LHCN-M2 (cell line): ENCODE measurements at places on chromosomes 1 and 21. TPM values are rescaled to one million over a fixed set of nuclear protein-coding genes. Genes with fewer than 3 reads are reported as not detected.

Gene RAB42
- total RNA-seq = 1.6 and 3.0 TPM in 2 replicates

Gene NBPF26
- total RNA-seq = 31.9 and 37.0 TPM in 2 replicates

Gene REN
- total RNA-seq = not detected in 2 replicates

Gene AIRE
- not detected in 2 replicates for total RNA-seq

Gene TCHHL1
- total RNA-seq = not detected in 2 replicates

Gene S100A11
- total RNA-seq = 388 and 454 TPM in 2 replicates

Gene CR1
- total RNA-seq = not detected in 2 replicates

DNA sequence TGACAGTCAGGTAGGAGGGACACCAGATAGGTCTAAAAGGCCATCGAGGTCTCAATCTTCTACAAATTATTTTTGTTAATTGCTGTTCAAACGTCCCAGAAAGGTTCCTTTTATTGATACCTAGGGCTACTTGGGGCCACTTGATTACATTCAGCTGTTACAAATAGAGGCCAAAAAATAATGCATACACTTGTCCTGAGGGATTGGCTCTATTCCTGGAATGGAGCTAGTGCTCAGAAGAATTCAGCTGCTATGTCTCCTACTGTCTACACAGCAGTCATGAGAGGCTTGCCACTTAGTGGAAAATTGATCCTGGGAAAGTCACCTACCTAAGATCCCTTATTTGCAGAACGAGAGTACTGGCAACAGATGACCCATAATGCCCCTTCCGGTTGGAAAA is 498.3 kb downstream of the ADGRL2 start:
- no peak for DNase-seq

DNA sequence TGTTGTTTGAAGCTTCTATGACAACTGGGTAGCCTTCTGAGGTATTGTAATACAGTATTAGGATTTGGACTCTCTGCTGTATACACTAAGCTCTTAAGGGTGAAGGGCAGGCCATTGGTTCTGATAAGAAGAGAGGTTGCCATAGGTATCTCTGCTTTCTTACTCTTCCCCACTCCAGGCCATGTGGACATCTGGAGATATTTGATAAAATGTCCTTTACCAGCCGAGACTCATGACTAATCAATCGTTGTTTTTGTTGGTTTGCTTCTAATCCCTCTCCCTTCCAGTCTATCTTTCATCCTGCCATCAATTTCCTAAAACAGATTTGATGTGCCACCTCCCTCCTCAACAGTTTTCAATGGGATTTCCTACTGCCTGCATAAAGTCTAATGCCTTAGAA is 64.6 kb upstream of the WDR26 start:
- peak; percentile 59 for DNase-seq

DNA sequence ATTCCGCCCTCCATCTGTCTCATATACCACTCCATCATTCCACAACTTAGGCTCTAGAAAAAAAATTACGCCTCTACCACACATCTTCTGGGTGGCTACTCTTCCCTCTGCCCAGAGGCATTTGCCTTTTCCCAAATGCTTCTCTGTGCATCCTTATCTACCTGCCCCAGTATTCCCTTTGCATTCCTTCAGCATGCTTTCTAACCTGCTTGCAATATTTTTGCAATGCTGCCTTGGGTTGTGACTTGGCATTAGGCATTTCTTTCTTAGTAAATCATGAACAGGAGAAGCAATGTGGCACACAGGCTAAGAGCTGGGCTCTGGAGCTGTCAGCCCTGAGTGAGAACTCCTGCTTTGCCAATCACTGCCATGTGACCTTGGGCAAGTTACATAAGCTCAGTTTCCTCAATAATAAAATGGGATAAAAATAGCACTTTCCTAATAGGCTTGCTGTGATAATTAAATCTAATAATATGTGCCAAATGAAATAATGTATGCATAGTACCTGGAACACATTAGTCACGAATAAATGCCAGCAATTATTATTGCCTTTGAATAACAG is 276.0 kb downstream of the ASTN1 start:
- DNase-seq = no peak

DNA sequence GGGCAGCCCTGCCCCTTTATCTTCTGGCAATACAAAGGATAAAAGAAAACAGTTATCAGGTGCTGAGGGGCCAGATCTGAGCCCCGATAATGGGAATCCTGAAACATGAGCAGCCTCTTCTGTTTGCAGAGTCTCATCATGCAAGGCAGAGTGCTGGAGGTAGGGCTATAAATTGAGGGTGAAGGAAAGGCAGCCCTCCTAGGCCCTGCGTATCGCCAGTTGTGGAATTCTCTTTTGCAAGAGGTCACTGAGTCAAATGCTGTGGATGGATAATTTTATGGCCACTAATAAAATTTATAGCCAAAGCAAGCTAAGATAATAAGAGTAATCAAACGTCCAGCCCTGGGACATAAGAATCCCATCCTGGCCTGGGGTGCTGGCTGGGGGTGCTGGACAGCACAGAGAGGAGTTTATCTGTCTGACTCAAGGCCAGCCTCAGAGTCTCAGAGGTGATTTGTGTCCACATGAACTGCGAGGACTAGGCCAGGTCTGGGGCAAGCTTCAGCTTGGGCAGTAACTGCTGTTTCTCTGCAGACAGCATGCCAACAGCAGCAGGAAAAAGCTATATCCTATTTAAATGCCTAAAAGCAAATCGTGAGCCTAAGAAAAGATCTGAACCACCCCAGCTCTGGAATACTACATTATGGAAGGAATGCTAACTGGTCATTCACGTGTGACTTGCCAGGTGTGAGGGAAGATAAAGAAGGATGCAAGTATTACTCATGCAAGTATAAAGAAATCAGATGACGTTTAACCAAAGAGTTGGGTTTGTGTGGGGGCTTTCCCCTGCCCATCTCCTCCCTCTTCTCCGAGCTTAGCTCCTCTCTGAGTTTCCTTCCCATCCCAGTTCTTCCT is 254.8 kb downstream of the KIF26B start:
- DNase-seq = no peak

DNA sequence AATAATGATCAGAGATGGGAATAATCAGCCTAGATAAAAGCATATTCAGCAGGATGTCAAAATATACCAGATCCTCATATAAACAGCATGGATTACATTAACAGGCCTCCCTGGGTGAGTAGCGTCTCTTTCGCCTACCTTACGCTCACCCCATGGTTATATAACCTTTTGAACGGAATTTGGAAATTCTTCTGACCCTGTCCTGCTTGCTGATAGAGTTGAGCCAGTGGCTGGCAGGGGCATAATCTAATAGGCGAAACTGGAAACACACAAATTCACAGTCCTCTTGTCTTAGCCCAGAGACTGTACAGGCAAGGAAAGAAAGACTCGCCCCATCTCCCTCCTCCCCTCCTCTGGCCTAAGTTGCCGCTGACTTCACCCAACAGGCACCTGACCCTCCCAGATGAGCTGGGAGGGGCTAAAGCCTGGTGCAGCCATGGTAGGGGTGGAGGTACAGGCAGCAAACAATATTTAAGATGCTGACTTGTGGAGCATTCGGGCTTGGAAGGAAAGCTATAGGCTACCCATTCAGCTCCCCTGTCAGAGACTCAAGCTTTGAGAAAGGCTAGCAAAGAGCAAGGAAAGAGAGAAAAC is at the start of gene ANGPTL7:
Gene ANGPTL7 (plus strand): TSS at position 498 of the 594 bp plus-strand sequence. CDS start 225 bp downstream, outside the sequence.
- no peak for DNase-seq

DNA sequence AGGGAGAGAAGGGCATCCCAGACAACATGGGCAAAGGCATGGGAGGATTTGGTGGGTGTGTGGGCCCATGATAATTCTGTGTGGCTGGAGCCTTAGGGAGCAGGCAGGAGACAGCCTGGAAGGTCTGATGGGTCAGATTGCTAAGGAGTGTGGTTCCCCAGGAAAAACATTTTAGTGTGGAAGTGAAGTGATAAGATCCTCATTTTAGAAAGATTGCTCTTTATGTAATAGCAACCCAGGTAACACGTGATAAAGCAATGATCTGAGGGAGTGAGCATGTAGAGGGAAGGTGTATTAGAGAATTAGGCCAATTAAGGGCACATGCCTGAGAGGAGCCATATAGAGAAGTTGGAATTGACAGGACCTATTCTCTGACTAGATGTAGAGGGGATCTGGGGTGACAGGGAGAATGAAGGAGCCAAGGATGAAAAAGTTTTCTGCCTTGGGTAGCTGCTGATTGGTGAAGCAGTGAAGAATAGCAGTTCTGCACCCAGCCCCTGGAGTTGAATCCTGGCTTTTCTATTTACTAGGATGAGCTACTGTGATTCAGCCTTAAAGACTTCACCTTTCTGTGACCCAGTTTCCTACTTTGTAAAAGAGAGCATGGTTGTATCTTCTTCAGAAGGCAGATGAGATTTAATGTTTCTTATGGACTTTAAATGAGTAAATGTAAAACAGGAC is 18.7 kb upstream of the SLAMF6 start:
- DNase-seq = no peak

- DNase-seq = no peak
Measured at GRCh38 chr1:233782937-233783586, 121.4 kb upstream of the SLC35F3 start.

- DNase-seq = no peak
Measured at GRCh38 chr1:167916766-167917511, 3.0 kb upstream of the ADCY10 start.

GRCh38 chr1:199102239-199102638 is 463.4 kb downstream of the PTPRC start:
- no peak for DNase-seq

- DNase-seq = peak; percentile 91
Measured at GRCh38 chr1:234628089-234628488, 18.1 kb upstream of the IRF2BP2 start.

DNA sequence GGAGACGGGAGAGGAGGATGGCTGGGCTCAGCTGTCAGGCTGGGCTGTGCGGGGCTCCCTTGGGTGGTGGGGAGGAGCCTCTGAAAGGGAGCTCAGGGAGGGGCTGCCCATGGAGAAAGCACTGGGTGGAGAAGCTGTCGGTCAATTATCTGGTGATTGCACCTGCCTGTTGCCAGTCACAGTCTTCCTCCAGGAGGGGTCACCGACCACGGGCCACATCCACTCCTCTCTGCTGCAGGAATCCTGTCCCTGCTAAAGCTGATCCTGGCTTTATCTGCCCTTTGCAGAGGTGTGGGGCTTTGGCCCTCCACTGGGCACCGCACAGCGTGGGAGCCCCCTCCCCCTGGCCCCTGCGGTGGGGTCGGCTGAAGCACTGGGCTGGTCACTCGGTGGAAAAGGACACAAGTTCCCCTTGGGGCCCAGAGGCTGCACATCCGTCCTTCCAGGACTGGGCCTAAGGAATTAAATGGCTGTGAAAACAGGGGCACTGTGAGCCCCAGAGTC is 21.8 kb upstream of the COL18A1 start:
- no peak for DNase-seq

GRCh38 chr1:40612345-40612831 is 53.1 kb downstream of the RIMS3 start:
- peak; percentile 62 for DNase-seq
